ENCODE measurements at places on chromosomes 2 and 18.

- no peak for DNase-seq
Measured at GRCh38 chr2:10239561-10239967, 63.1 kb upstream of the HPCAL1 start.

DNA sequence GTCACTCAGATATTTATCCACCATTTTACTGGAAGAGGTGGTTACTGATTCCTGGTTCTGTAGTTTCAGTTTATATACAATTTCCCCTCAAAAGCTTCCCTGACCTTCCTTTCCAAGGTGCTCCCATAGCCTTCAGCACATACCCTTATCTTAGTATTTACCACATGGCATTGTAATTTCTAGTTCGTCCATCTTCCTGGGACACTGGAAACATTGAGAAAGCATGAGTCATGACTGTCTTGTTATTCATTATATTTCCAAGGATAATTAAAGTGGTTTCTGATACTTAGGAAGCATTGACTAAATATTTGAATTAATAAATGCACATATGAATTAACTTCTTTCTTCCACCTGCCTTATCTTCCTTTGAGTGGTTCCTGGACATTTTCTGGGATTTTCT, 203.8 kb downstream of the ETAA1 start:
- DNase-seq, result no peak

GRCh38 chr18:46477425-46478011, 179.5 kb downstream of the LOXHD1 start:
- no peak for DNase-seq

- no peak for DNase-seq
Measured at GRCh38 chr2:126828051-126828450, 70.6 kb upstream of the TEX51 start.

DNA sequence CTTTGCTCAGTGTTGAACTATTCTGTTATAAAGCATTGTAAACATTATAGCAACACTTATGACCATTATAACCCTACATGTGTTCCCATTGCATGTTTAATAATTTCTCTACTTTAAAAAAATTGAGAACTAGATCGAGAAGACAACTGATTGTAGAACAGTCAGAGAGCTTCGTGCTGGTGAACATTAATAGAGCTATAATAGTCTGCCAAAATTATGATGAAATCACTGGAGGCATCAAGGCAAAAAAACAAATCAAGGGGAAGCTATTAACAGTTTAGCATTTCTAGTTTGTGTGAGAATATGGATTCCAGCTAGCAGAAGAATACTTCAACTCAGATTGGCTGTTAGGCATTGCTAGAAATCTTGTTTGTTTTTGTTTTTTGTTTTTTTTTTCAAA, 284.2 kb downstream of the CAMKMT start:
- no peak for DNase-seq

- DNase-seq, result no peak
Measured at GRCh38 chr2:147521936-147522335, 322.9 kb upstream of the ACVR2A start.

- no peak for DNase-seq
Measured at GRCh38 chr18:49682173-49682802, 120.4 kb downstream of the LIPG start.

DNA sequence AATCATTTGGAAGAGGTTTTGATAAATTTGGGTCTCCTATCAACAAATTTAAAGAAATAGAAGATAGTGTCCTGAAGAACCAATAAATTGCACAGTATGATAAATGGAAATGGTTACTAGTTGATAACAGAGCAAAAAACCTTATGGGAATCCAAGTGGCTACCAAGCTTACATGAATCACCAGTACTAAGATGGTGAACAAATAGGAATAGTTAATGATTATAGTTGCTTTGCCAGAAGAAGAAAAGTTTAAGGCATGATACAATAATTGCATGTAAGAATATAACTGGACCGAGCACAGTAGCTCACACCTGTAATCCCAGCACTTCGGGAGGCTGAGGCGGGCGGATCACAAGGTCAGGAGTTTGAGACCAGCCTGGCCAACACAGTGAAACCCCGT, 19.6 kb upstream of the INO80D start:
- DNase-seq, result no peak

- DNase-seq, result no peak
Measured at GRCh38 chr2:56285224-56285623, 101.4 kb downstream of the CCDC85A start.

DNA sequence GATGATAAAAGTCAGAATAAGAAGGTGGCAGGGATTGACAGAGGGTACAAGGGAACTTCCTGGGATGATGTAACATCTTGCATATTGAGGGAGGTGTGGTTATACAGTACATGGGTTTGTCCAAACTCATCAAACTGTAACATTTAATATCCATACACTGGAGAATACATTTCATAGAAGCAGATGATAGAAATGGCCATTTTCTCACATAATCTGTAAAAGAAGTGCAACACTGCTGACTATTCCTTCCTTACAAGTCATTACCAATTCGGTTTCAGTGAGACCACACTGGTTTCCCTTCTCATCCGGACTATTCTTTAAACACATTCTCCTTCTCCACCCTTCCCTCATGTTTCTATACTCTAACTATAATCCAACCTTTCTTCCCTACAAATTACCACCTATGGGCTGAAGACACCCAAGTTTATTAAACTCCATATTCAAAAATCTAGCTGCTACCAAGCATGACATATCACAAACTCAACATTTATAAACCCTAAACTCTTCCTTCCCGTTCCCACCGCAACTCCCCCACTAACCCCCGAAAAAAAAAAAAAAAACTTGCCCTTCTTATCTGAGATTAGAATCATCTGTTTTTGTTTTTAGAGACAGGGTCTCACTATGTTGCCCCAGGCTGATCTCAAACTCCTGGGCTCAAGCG, 1.6 kb downstream of the COX7A2L start:
- no peak for DNase-seq

DNA sequence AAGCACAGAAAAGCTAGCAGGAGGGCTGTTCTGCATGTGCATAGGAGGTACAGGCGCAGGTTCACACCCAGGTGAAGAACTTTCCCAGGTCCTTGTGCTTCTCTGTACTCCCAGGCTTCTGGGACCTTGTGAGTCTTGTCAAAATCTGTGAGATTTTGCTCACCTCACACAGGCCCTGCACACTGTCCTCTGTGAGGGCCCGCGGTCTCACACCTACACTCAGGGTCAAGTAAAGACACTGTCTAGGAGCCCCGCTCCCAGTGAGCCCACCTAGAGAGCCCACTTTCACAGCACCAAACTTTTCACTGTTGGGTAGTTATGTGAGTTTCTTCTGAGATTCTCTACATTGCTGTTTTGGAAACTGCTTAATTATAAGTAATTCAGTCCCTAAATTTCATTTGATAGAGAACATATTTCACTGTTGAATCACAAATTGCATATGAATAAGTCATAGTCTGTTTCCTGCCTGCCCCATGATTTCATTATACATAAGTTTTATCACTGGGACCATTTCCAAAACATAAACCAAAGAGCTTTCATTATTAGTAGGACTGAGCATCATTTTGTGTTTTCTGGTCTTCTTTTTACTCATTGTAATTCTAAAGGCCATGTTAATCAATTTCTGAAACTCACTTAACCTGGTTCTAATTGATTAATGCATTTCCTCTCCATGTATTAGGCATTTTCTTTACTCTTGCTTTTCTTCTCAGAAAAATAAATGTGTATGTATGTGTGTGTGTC, 234.2 kb upstream of the SPOPL start:
- DNase-seq, result no peak

DNA sequence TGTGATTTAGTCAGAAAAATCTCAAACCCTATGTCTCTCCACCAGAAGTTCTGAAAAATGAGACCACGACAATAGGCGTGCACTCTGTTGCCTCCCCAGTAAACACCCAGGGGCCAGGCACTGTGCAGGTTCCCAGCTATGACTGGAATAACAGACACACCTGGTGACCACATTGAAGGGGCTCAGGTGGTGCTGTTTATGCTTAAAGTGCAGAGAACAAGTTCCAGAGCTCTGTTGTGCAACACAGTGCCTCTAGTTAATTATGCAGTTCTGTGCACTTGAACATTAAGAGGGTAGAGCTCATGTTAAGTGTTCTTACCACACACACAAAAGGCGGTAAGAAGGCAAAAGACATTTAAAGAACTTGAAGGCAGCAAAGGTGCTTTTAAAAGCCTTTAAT, 52.6 kb upstream of the AFF3 start:
- no peak for DNase-seq

- DNase-seq, result no peak
Measured at GRCh38 chr18:44411976-44412375, 268.7 kb upstream of the SETBP1 start.

DNA sequence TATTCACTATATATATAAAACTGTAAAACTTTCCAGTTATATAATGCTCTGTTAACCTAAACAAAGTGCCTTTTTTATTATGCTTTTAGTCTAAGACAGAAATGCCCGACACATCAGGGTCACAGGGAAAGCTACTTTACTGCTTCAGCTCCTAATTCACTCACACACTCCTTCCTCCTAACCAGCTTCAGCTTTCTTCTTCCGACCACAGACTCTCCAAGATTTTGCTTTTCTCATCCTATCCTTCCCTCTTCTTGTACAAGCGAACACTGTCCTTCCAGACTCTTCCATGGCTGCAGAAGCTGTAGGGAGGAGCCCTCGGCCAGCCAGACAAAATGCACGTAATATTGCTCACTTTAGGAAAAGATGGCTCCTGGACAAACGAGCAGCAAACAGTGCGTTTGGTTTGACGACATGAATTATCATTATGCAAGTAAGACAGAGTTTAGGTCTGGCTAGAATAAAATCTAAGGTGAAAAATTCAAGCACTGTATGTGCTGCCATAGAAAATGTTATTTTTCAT, 47.5 kb upstream of the HNRNPA3 start:
- no peak for DNase-seq

DNA sequence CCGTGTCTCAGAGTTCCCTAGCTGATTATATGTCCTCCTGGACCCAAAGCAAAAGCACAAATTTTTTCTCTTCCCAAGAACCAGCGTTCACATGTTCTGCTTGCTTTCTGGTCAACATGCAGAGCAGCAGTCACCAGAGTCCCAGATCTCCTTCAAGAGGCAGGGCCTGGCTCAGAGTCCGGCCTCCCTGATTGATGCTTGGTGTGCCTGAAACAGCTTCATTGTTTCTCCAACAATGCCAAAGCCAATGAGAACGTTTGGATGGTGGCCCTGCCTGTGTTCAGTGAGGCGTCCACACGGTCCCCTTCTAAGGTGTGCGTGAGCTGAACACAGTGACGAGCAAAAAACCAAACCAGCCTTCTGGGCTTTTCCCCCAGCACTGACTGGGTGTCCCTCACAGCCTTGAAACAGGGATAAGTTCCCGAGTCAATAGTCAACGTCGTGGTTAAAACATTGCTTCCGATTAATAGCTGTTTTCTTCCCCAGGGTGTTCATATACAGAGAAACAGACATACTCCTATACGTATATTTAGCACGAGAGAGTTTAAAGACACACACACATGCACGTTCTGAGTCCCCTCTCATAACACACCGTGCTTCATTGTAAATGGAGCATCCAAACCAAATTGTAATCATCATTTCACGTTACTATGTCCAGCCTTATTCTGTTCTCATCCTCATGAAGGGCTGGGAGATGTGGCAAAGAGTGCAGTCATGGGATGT, 19.3 kb upstream of the POU3F3 start:
- no peak for DNase-seq
